ENCODE measurements at places on chromosomes 12 and 14. TPM values are rescaled to one million over a fixed set of nuclear protein-coding genes. Genes with fewer than 3 reads are reported as not detected.

DNA sequence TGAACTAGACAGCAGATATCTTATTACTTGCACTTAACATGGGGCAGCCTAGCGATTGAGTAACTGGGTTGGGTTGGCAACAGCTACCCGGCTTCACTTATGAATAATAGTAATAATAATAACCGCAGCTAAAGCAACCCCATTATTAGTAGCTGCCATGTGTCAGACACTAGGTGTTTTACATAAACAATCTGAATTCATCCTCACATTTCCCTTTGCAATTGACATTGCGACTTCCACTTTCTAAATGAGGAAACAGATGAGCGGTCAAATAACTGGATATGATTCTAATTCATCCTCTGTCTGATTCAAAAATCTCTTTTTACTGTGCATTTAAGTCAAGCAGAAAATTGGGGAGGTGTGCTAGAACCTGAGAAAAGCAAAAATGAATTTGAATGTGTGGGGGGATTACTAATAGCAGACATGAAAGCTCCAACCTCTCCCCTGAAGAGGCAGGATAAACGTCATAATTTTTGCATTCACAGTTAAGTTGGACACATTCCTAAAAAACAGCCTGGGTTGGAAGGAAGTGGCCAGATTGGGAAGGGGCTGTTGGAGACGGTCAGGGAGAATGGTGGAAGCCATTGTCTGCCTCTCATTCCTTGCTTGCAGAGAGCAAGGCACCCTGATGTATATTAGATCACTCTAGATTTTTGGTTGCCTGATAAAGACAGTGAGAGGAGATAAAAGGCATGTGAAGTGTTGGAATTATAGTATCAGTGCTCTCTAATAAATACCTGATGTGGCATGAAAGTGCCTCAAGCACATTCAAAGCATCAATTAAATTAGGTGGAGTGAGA lies 13.1 kb downstream of the EMP1 start:
- DNase-seq = no peak

The ZNF891 gene
- 2.2 TPM for total RNA-seq

DNA sequence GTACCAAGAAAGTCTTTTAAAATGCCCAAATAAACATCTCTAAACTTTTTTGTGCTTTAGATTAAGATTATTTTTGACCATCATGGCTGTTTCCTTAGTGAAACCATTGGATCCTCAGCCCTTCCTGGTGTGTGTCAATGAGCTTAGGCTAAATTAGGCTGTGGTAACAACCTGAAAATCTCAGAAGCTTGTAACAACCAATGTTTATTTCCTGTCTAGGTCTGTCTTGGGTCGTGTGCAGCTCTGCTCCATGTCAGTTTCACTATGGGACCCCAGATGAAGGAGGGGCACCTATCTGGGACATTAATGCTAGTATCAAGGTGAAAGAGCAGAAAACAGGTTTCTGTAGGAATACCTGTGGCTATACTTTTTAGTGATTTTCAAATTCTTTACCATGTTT lies 49.9 kb downstream of the KCNMB4 start:
- no peak for DNase-seq

DNA sequence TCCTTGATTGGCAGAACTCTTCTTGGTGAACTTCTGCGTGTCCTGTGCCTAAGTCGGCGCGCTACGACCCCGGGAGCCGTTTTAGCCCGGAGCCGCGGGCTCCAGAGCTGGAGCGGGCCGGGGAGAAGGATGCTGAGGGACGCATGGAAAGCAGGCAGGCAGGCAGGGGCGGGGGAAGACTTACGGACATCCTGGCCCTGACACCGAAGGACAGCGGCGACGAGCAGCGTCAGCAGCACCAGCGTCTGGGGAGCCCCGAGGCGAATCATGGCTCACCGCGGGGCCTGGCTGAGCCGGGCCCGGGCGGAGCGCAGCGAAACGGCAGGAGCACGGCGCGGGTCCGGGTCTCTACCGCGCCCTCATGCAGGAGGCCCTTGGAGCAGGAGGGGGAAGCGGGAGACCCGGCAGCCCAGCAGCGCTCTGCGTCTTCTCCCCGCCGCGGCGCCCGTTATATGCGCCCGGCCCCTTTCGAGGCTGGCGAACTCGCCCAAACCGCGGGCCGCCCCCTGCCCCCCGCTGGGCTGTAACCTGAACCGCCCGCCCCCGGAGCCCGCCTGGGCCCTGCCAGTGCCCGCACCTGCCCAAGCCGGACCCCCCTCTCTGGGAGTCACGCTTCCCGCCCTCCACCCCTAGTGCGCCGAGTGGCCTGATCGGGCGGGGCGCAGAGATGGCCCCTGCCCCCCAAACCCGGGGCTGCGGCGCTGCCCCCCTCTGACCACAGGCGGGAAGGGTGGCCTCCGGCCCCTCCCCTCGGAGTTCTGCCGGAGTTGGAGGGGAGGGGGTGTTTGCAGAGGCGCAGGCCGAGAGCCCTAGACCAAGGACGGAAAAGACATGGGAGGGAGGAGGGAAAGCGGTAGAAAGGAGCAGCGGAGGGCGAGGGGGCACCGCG lies at the start of gene COL2A1:
TSS of gene COL2A1 (minus strand) at position 424 of the 889 bp plus-strand sequence. CDS start at position 269, 155 bp downstream.
- no peak for DNase-seq

DNA sequence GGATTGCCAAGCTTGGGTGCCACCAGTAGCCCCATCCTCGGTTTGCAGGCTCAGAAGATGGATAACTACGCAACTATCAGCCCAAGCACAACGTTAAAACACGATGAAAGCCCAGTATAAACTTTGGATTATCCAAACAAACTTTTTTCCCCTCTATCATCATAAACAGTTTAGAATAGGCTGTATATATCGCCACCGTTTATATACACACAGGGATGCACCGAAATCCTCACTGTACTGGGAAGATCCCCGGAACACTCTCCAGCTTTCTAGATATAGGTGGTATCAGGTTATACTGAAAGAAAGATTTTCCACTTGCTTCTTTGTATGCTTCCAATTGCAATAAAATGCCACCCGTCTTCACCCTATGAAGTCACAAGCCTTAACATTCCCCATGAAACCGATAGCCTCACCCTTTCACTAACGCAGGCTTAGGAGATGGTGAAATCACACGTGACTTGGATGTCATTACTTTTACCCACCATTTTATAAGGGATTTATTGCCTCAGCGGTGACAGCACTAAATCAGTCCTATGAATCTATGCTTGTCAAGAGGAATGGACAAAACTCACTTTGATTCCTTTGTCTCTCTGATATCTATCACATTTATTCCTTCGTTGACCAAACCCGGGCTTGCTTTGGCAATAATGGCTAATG lies 207.6 kb upstream of the FOXN3 start:
- DNase-seq = no peak

DNA sequence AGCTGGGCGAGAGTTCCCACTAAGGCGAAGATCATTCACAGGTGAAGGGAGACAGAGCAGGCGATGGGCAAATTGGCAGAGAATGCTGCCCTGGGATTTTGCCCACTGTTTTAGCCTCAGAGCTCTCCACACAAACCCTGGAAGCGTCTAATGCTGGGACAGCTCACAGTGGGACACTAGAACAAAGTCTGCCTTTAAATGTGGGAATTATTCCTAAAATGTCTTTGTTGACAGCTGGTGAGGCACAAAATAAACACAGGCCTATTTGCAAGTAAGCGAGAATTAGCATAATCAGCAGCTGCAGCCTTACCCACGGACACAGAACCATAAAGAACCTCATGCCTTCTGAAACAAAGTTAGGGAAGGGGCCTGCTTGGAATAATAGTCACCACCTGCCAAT lies 824.5 kb downstream of the AACS start:
- no peak for DNase-seq

DNA sequence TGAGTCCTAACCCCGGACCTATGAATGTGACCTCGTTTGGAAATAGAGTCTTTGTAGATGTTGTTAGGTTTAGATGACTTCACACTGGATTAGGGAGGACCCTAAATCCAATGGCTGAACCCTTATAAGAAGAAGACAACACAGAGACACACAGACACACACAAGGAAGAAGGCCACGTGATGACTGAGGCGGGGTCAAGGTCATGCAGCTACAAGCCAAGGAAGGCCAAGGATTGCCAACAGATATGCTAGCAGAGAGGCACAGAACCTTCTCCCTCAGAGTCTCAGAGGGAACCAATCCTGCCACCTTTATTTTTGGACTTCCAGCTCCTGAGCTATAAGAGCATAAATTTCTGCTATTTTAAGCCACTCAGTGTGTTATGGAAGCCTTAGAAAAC lies 31.8 kb downstream of the LTBP2 start:
- no peak for DNase-seq

The MMP17 gene
- total RNA-seq = 30.0 TPM

The IAPP gene
- total RNA-seq = not detected

- DNase-seq = peak; percentile 38
These were observed 247.4 kb downstream of the GALC start for GRCh38 chr14:87745507-87746118.

The DACT1 gene
- total RNA-seq = 0.15 TPM

DNA sequence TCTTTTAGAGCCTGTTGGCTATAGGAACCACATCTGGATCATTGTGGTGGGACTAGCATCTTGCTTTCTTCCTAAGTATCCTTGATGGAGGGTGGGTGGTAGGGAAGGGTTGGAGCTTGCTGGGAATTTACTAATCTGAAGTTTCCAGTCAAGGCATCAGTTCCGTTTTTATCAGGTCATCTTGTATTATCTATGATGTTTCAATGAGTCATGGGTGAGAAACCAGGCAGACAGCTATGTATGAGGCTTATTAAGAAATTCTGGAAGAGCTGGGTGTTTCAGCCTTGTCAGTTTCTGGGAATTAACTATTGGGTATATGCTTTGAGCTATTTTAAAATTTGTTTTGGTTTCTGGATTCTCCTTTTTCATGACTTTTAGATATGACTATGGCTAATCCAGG lies 11.3 kb downstream of the TSFM start:
- DNase-seq = no peak

- no peak for DNase-seq
These were observed 51.7 kb downstream of the ADGRD1 start for GRCh38 chr12:131005161-131006035.

The ZNF385A gene
- total RNA-seq = 5.9 TPM

Measured in Panc1 (cell line).